Coronary artery (tissue), 2 donors: ENCODE measurements at places on chromosomes 2 and 18.
A peak's percentile ranks its signal among the peaks of the same experiment; 100 is the strongest.

DNA sequence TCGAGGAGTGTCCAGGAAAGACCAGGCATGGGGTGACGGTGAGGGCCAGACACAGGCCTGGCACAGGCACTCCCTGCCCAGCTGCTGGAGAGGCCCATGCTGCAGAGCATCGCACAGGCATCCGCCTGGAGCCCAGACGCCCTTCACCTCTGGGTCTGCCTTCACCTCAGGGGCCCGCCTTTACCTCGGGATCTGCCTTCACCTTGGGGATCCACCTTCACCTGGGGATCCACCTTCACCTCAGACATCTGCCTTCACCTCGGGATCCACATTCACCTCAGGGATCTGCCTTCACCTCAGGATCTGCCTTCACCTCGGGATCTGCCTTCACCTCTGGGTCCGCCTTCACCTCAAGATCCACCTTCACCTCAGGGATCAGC, 7.7 kb downstream of the KIF1A start:
- DNase-seq, result no peak

DNA sequence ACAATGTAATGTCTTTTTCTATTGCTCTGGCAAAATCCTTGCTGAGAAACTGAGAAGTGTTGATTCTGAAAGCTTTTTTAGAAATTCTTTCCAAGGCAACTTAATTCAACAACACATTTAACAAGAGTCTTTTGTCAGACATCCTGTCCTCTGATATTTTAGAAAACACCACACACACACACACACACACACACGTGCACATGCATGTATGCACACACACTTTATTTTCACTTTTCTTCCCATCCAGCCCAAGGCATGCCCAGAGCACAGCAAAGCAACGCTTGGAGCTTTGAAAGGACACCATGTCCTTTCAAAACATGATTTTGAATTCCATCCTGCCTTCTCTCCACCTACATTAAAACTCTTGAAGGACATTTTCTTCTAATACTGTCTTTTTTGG, 116.1 kb downstream of the ATL2 start:
- no peak for DNase-seq

GRCh38 chr2:176565641-176566323, 296.5 kb downstream of the MTX2 start:
- no peak for DNase-seq

- DNase-seq, result no peak
Measured at GRCh38 chr2:138997346-138997745, 217.2 kb upstream of the NXPH2 start.

- DNase-seq, result no peak
Measured at GRCh38 chr2:217918308-217919024, 84.3 kb downstream of the TNS1 start.

GRCh38 chr2:199471443-199472057, 13.8 kb upstream of the SATB2 start:
- no peak for DNase-seq

GRCh38 chr2:189673661-189674373, 653 bp upstream of the ANKAR start:
- DNase-seq, result no peak

DNA sequence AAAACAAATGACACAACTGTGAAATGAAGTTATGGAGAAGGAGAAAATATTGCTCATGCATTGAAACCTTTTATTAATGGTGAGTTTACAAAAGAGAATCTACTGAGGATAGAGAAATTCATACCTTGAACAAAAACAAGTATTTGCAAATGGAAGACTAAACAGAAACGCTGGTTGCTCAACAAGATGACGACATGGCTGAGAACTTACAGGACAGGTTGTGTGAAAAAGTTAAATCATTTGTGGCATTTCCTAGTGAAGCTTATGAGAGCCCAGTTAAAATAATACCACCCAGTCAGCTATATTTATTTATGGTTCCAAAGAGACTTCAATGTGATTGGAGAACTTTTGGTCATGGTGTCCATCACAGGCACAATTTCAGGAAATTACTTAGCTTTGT, 148.6 kb upstream of the PKDCC start:
- DNase-seq, result no peak

GRCh38 chr2:152486737-152487400, 151.9 kb downstream of the FMNL2 start:
- DNase-seq, result no peak

DNA sequence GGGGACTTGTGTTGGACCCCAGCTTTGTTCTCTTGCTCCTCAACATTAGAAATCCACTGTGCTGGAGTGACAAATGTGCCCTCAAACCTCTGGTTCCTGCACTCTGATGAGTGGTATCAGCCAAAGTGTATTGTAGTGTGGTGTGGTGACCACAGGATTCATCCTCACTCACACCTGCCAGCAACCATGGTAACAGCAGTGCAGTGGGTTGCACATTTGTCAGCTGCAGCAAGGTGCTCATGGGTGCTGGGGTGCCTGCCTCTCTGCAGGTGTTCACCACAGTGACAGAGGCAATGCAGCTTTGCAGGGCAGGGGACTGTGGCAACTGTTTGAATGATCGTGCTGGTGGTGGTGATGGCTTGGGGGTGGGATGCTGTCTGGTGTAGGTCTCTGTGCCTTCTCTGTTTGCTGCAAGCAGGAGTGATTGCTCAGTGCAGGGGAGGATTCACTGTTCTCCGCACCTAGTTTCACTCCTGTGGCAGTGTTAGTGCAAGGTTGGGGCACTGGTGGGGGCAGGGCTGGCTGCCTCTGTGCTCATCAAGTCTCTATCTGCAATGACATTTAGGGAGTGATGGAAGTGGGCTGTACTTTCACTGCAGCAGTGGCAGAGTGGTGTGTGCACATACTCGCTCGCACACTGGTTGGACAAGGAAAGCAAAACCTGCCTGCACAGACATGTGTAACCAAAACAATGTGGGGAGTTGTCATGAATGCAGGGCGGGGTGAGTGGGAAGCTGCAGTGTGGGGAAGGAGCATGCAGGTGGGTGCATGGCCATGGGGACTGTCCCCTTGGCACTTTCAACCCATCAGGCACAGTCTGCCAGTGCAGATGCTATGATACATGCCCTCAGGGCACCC, 301.1 kb downstream of the PIK3C3 start:
- DNase-seq, result no peak

DNA sequence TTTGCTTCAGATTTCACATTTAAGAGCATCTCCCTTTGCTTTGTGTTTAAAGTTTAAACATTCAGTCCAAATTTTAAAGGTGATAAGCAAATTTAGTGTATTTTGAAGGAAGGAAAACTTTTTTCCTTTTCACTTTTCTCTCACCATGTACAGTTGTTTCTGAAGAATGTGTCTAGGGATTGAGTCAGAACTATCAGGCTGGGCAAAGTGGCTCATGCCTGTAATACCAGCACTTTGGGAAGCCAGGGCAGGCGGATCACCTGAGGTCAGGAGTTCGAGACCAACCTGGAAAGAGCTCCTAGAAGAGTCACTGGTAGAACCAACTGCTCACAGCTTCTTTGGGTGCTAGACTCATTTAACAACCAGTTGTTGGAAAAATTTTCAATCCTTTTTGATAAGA, 327.0 kb upstream of the THUMPD2 start:
- no peak for DNase-seq

DNA sequence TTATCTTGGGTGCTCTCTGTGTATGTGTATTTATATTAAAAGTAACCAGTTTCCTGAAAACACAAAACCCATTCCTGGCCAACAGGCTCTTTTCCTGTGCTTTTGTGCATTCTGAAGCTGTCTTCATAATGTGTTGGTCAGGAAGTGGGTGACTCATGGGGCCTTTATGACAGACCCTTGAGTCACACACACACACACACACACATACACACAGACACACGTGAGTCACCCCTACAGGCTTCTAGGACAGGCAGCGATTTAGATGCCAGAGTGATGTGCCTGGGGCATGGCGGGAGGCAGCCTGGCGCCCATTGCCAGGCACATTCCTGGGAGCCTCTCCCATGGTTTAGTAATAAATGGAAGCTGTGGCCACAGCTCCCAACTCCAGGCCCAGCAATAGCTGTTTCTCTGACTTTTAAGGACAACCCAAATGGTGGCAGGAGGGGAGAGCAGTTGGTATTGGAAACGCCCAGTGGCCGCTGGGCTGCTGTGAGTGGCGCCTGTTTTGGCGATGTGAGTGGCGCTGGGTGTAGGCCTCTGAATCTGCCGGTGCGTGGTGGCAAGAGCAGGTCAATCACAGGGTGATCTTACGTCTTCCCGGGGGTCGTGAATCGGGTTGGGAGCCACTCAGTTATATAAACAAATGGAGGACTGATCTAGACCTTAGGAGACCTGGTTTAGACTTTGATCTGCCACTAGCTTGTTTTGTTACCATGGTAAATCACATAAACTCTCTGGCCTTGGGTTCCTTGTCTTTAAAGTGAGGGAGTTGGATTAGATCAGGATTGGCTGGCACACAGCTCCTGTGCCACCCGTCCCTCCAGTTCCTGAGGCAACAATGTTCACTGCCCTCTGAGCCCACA, 150.7 kb upstream of the DLX2 start:
- peak; percentile 81 for DNase-seq

- DNase-seq, result peak; percentile 74
Measured at GRCh38 chr2:72148837-72149555, 1.3 kb upstream of the CYP26B1 start.

GRCh38 chr2:124533226-124533954, 508.3 kb downstream of the CNTNAP5 start:
- DNase-seq, result no peak

DNA sequence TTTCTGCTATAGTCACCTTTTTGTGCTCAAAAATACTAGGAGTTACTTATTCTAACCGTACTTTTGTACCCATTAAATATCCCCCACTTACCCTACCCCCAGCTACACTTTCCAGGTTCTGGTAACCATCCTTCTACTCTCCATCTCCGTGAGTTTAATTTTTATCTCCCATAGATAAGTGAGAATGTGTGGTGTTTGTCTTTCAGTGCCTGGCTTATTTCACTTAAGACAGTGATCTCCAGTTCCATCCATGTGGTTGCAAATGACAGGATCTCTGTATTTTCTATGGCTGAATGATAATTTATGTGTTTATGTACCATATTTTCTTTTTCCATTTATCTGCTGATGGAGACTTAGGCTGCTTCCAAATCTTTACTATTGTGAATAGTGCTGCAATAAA, 323.3 kb downstream of the ZNF804A start:
- no peak for DNase-seq

DNA sequence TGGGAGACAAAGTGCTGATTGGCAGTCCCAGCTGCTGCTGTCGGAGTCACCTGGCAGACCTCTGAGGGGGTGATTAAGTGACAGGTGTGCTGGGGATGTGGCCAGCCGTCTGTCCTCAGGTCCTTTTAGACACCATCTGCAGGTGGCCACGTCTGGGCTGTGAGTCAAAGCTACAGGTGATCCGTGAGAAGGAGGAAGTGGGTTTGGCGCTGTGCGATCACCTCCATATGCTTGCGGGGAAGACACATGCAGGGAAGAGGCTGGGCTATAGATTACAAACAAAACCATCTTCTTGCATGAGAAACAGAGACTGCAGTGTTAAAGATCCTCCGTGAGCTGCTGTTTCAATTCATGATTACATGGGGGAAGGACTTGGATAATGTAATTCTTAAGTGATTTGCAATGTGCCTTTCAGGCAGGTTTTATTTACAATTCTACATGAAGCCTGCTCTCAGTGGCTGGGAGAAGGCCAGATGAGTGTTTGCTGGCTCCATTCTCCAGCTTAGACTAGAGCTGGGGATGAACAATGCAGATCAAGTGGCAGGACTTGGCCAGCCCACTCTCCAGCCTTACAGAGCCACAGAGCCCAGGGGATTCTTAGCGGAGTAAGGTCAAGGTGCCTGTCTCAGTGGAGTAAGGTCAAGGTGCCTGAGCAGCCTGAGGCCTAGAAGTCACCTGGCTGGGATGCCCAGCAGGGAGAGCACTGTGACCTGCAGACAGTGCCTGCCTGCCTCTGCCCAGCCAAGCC, 87.8 kb downstream of the LYPD1 start:
- no peak for DNase-seq

- no peak for DNase-seq
Measured at GRCh38 chr2:228689053-228689452, 507.6 kb upstream of the SPHKAP start.

DNA sequence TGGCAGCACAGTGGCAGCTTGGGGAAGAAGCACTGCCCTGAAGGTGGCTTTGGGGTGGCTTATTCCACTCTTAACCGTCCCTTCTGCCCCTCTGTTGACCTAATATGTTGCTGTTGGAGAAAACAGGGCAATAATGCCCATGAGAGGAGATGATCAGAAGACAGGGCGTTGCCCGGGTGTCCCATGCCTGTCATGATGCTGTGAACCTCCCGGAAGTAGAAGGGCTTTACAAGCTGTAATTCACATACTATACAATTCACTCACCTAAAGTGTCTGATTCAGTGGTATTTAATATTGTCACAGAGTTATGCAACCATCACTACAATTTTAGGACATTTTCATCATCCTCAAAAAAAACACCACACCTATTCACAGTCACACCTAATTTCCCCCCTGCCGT, 112.3 kb downstream of the FHOD3 start:
- DNase-seq, result no peak

DNA sequence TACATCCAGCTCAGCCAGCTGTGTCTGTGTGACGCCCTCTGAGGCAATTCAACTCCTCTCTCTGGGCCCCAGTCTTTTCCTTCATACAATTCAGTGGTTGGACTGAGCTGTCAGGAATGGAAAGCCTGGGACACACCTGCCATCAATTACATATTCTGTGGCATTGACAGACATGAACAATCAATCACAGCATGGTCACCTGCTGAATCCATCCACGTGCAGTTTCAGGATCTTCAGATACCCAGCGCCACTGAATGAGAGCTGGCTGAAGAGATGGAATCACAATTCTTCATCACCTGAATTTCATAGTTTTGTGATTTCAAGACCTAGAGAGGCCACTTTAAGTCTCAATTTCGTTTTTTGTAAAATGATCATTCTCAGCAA, 5.1 kb downstream of the ADRA2B start:
- DNase-seq, result no peak

DNA sequence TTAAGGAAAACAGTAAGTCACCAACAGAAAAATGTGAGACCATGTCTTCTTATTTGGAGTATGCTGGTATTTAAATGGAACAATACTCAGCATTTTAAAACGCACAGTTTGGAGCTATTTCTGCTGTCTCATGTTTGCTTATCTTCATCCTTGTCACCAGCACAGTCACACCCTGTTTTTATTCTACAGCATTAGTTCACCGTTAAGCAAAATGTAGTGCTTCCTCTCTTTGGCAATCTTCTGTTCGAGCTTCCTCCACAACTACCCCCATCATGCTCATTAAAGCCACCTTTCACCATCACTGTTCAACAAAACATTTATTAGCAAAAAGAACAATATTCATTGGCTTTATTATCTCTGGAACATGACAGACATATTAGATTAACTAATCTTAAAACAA, 64.0 kb downstream of the SLC40A1 start:
- no peak for DNase-seq

GRCh38 chr2:237393523-237393922, 20.4 kb downstream of the COL6A3 start:
- DNase-seq, result no peak

DNA sequence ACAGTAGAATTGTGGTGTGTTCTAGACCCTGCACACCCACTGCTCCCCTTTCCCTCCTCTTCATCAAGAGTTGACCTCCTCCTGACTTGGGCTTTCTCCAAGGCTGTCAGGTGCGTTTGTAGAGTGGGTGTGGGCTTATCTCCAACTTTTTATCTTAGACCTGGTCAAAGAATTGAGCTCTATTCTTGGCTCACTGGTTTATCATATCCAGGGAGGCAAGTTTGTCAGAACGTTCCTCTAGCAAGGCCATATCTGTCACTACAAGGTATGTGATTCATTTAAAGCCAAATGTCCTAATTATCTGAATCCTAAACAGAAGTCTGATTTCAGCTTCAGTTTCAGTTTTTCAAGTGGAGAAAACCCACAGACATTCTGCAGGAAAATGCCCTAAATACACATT, 117.1 kb upstream of the MGAT5 start:
- no peak for DNase-seq

GRCh38 chr2:42196403-42197267, 27.5 kb downstream of the EML4 start:
- DNase-seq, result no peak

- DNase-seq, result no peak
Measured at GRCh38 chr2:241030883-241031282, 32.5 kb downstream of the SNED1 start.
